SK-N-SH treated with all-trans-retinoic acid at 6 μM for 48 hours (cell line): ENCODE measurements at places on chromosomes 5 and 9.

DNA sequence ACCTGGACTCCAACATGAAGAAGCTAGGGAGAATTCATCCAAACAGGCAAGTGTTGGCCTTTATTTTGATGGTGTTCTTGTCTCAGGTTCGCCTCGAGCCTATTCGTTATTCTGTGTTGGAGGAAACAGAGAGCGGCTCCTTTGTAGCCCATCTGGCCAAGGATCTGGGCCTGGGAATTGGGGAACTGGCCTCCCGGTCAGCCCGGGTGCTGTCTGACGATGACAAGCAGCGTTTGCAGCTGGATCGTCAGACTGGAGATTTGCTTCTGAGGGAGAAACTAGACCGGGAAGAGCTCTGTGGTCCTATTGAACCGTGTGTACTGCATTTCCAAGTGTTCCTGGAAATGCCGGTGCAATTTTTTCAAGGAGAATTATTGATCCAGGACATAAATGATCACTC lies 367 bp downstream of the PCDHB4 start:
- ATAC-seq, result no peak; the same call in 2 of the 3 replicates

DNA sequence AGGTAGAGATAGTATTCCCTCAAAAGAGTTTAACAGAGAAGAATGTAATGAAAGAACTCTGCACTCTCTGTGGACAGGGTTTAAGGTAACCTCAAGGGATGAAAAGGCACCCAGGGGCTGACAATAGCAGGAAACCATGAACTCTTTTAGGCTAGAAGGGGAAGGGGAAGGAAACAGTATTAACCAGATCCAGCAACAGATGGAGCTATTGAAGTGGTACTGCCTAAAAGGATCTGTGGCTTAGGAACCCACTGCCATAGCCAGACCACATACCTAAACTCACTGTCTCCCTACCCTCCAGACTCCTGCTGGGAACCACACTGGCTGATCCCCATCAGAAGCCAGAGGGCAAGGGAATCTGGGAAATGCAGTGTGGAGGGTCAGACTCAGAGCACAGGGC lies 35.5 kb downstream of the PLGRKT start:
- ATAC-seq, result no peak

- ATAC-seq, result no peak
Observed at GRCh38 chr5:11596185-11596584, 308.1 kb downstream of the CTNND2 start.

GRCh38 chr5:62812621-62813255 lies 234.1 kb downstream of the LRRC70 start:
- no peak for ATAC-seq

DNA sequence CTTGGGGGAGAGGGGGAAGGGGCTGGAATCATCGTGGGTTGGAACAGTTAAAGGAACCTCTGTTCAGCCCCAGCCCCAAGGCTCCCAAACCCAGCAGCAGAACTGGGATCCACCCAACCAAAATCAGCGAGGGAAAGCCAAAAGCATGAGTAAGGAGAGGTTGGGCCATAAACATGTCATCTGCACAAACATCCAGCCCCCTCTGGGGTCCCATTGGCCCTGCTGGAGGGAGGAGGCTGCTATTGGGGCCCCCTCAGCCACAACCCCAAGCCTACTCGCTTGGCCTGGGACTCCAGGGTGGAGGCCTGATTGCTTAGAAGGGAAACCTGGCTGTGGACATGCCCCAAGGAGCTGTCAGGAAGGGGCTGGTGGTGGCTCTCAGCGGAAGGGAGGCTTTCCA lies 154.9 kb downstream of the FGF18 start:
- no peak for ATAC-seq

DNA sequence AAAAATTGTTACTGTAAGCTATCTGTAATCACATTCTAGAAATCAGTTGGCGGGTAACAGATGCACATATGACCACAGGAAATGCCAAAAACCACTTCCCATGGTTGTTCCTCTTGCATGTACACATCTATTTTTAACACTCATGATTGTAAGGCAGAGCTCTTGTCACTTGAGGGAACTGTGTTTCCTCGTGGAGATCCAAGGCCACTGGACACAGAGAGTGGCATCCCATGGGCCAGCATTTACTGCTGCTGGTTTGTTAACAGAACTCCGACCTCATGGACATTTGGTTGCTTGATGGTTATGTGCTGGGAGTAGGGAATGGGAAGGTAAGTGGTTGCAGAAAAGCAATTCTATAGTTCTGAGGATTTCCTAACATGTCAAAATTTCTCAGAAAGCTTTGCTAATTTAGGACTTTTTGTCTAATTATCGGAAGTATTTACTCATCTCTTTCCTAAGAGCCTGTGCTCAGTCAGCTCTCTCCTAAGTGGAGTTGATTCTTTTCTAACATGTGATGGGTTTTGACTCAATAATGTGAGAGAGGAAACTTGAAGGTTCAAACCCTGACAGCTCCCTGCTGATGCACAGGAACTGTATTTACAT lies 202.0 kb upstream of the NR3C1 start:
- no peak for ATAC-seq

DNA sequence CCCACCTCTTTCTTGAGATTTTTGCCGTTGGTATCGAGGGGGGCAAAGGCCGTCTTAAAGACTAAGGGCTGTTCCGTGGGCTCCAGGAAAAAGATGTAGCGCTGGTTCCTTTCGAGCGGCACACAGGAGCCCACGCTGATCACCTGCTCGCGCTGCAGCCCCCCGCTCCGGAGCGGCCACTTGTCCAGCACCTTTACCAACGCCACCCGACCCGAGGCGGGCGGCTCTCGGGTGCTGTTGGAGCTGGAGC lies 781 bp downstream of the NRG2 start:
- ATAC-seq, result peak; percentile 3

DNA sequence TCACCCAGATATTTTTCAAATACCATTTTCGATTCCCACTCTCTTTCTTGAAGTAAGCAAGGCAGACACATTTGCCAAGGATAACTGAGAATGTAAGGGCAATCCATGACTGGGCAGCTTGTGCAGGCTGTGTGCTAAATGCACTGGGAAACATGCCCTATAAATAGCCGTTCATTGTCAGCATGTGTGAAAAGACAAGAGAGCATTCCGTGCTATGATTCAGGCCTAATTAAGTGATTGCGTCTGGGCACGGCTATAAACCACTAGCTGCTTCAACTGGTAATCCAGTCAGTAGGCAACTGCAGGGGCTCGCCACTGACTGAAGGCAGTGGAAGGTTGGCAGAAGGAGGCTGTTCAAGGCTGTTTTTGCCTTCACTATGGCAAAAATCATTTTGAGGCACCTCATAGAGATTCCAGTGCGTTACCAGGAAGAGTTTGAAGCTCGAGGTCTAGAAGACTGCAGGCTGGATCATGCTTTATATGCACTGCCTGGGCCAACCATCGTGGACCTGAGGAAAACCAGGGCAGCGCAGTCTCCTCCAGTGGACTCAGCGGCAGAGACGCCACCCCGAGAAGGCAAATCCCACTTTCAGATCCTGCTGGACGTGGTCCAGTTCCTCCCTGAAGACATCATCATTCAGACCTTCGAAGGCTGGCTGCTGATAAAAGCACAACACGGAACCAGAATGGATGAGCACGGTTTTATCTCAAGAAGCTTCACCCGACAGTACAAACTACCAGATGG lies at the start of gene HSPB3:
HSPB3 (plus strand) TSS at position 287 of the 745 bp plus-strand sequence; CDS start at position 378, 91 bp downstream.
- peak; percentile 83 for ATAC-seq

DNA sequence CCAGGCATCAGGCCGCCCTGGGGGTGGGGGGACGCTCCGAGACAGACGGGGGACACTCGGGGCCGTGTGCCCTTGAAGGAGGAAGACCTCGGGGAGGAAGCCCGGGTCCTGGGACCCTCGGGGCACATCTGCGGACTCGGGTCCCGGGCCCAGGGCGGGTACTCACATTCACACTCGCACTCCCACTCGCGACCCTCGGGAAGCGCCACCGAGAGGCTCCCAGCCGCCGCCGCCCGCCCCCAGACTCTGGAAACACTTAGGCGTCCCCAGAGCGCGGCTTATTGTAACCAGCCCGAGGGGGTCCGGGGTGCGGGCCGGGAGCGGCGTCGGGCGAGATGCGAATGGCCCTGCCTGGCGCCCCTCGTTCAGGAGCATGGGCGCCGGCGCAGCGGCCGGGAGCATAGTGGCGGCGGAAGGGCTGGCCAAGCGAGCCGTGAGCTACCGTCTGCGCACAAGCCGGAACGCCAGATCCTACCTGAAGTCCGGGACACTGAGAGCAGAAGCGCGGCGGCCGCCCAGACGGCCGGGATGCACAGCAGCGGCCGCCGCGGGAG lies 559 bp downstream of the ROR2 start:
- peak; percentile 23; the same call in 2 of the 3 replicates for ATAC-seq

DNA sequence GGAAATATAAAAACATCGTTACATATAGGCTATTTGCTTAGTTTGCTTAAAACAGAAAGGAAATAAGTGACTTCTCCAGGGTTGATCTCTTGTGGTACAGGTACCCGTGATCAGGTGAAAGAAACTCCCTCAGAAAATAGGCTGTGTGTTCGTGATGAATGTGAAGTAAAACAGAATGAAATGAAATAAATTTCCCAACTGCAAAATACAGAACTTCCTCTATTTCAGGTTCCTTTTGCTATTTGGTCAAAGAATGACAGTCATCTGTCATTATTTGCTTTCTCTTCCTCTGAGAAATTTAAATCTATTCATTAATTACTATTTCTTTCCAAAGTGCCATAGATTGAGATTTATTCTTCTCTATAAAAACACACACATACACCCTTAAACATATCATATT lies 408.1 kb downstream of the FAM170A start:
- no peak for ATAC-seq

DNA sequence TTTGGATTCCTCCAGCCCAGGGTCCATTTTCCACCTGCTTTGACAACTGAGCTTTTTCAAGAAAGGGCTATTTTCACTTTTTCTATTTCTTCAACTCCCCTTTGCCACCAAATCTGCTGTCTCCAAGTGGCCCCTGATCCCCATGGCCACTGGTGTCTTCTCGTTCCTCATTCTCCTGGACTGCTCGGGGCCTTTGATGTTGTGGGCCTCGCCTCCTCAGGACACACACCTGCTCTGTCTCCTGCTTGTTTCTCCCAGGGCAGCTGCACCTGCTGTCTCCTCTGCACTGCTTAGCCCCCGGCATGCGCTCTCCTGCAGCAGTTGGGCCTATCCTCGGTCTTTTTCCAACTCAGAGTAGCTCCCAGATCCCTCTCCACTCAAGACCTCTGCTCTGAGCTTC lies 16.3 kb upstream of the NANS start:
- no peak for ATAC-seq

GRCh38 chr5:94993491-94993890 lies 291.4 kb downstream of the MCTP1 start:
- no peak for ATAC-seq

DNA sequence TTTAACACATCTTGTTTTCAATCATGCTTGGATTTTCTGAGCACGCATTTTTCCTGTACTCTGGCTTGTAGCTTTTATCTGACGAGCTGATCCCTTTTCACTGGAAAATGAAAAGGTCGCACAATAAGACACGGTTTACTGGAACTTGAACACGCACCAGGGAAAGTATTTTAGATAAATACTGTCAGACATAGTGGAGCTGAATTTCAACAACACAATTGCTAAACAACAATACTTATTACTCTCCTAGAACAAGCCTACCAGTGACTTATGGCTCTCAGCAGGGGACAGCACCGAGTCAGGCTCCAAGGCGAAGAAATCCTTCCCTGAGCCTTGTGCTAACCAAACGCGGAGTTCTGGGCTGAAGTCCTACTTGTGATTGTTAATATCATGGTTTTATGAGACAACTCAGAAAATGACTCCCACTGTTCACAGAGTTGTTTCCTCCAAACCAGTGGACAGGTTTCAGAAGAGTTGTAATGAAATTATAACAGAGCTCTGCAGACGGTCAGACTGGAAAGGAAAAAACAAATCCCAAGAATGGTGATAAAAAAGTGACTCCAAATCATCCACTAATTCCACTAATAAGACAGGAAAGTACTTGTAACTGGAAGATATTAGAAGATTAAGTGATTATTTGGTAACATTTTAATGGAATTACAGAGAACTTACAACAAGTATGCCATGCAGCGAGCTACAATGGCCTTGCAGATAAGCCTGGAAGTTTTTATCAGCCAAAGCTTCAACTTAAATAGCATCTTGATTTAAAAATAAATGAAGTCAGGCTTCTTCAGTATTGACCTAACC lies 359.6 kb downstream of the EBF1 start:
- ATAC-seq, result no peak

DNA sequence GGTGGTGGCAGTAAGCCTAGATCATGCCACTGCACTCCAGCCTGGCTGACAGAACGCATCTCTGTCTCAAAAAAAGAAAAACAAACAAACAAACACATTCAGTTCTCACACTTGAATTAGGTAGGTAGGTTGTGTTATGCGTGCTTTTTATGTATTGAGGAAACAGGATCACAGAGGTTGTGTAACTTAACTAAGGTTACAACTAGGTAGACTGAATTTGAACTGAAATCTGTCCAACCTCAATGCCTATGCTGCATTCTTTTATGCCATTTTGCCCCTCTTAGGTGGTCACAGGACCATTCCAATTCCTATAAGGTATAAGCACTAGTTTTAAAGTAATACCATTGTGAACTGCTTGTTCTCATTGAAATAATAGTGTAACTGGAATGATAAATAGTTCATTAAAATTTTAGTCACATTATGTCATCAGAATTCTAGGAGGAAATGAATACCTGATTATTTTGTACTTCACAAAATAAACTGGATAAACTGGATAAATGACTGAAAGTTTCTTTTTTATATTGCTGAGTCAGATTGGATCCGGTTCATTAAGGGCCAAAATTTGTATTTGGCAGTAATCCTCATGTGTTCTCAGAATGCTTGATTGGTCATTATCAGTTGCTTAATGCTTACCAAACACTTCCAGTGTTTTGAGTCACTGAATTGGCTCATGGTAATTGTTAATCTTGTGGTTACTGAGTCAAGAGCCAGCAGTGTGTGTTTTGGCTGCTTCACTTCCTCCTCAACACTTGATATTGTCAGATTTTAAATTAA lies 7.1 kb downstream of the UBAP1 start:
- peak; percentile 65 for ATAC-seq

GRCh38 chr9:73810585-73811215 lies 659.0 kb downstream of the ANXA1 start:
- no peak for ATAC-seq

- peak; percentile 79 for ATAC-seq
Observed at GRCh38 chr5:102622262-102622661, 123.5 kb upstream of the SLCO6A1 start.

DNA sequence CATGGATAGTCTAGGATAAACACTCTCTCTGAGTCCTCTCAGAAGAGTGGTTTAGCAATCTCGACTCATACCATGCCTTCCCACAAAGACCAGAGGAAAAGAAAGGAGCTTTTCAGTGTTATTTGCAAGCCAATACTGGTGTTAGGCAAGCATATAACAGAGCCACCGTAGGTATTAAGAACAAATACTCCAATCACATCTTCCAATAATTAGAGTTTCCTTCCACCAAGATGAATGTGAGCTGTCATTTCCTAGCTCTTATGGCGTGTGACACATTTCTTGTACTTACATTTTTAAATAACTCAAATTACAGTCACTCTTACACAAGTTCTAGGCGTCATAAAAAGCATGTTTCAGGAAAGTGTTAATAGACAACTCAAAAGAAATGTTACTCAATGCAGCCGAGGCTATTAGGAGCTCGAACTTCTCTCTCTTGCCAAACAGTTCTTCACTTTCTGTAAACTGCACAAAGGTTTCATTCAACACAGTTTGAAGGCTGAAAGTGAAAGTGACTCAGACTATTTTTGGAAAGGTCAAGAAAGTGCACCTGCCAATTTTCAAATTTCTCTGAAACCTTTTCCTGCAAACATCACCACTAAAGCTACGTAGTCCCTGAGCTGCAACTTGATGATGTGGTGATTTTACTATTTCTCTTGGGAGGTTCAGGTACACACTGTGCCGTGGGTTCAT lies 153.8 kb downstream of the AUH start:
- no peak for ATAC-seq
